Hypothalamus (tissue), 51 donors: ENCODE measurements at places on chromosomes 4 and X.

GRCh38 chrX:139881130-139881529 lies 51.7 kb downstream of the ATP11C start:
- no peak for DNase-seq

DNA sequence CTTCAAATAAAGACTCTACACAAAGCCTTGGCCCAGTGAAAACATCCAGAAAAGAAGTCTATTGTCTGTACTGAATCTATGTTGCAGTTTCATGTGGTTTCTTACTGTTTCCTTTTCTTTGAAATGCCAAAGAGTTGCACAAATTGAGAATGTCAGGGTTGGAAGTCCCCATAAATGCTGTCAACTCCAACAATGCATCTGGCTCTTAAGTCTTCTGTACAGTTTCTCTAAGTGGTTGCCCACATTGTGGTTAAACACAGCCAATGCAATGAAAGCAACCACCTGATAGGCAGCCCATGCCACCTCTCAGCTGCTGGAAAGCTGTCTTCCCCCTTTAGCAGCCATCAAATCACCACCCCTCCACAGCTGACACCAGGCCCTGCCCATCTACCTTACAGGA lies 67.2 kb upstream of the C1GALT1C1 start:
- no peak for DNase-seq

- DNase-seq: no peak
Measured at GRCh38 chr4:150411520-150411919, 170.4 kb upstream of the MAB21L2 start.

GRCh38 chr4:6267573-6267972 lies 2.1 kb upstream of the WFS1 start:
- DNase-seq: no peak

- no peak for DNase-seq
Measured at GRCh38 chrX:275967-276580, 5.1 kb upstream of the PLCXD1 start.

DNA sequence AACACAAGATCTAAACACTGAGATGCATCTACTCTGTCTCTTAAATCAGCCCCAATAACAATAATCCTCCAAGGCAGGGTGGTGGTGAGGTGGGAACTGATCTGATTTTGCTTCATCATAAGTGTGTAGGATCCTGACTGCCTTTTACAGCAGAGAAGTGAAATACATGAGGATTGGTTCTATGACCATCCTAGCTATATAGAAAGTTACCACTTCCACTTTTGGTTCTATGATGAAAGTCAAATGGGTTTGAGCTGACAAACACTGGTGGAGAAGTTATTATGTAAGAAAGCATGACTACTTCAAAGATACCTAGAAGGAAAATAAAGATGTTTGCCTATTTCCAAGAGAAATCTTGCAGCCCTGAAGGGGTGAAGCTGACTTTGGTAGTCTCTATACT lies 181.6 kb downstream of the NKX6-1 start:
- DNase-seq: no peak

- DNase-seq: no peak
Measured at GRCh38 chr4:142355421-142355930, 490.6 kb downstream of the INPP4B start.

DNA sequence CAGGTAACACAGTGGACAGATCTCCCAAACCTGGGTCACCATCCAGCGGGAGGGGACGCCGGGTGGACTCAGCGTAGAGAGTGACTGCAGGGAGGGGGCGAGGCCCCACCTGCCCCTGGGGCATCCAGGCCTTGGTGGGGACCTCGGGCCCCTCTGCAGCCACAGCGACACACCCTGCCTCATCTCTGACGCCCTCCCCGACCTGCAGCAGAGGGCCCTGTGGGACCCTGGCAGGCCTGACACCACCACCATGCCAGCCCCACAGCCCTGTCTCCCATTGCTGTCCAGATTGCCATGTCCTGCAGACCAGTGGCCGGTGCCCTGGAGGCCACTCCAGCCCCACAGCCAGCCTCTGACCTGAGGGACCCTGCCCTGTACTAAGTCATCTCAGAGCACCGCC lies 45.2 kb downstream of the FAM53A start:
- no peak for DNase-seq

DNA sequence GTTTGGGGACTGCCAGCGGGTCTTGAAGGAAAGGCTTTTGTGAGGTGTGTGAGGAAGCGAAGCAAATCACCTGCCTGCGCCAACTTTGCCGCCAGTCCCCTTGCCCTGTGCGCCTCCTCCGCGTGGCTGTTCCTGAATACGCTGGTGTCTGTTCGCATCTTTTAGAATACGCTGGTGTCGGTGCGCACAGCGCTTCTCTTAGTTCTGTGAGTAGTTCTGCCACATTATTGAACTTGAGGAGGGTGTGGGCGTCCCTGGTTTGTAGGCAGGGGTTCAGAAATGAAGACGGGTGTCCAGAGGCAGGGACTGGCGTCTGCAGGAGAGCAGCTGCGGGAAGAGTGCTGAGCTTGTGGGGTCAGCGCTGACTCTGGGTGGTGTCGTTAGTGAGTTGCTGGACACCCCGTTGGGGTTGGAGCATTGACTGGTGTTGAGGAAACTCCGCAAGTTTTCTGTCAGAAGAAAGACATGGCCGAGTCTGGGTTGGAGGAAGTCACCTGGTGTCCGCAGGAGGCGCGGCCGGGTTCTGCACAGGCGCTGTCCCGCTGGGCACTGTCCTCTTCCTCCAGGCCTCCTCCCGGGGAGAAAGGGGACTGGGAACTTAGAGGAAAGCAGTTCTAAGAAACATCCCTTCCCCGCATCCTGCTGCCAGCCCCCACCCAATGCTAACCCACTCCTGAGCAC lies 930 bp downstream of the ZNF718 start:
- peak; percentile 45 for DNase-seq
